ENCODE measurements at places on chromosomes 2 and 18. TPM values are rescaled to one million over a fixed set of nuclear protein-coding genes. Genes with fewer than 3 reads are reported as not detected.

UGT1A8 gene
- not detected for total RNA-seq

SLC20A1 gene
- total RNA-seq, result 13.3 TPM

UGT1A4 gene
- total RNA-seq, result 0.39 TPM

SCG2 gene
- total RNA-seq, result 0.33 TPM

LRRTM4 gene
- total RNA-seq, result not detected

PAIP2B gene
- total RNA-seq, result 0.98 TPM

DQX1 gene
- total RNA-seq, result 0.39 TPM

KCNG3 gene
- total RNA-seq, result not detected

ZNF892 gene
- total RNA-seq, result 20.7 TPM

ACP1 gene
- 141 TPM for total RNA-seq

PELI1 gene
- 5.5 TPM for total RNA-seq

SLC38A11 gene
- total RNA-seq, result 0.39 TPM

ERICH2 gene
- not detected for total RNA-seq

SRD5A2 gene
- not detected for total RNA-seq

GPR17 gene
- total RNA-seq, result not detected

RPRM gene
- not detected for total RNA-seq

CAD gene
- 46.3 TPM for total RNA-seq

AOX1 gene
- 3.5 TPM for total RNA-seq

ARHGAP15 gene
- not detected for total RNA-seq

NCKAP1 gene
- 112 TPM for total RNA-seq

FRZB gene
- not detected for total RNA-seq

COL4A4 gene
- total RNA-seq, result 5.3 TPM

TBR1 gene
- not detected for total RNA-seq

KIF1A gene
- total RNA-seq, result under 0.01 TPM

NYAP2 gene
- not detected for total RNA-seq

SOX11 gene
- total RNA-seq, result 5.9 TPM

FAM136A gene
- 21.5 TPM for total RNA-seq

ADGRF3 gene
- 0.54 TPM for total RNA-seq

CROCC2 gene
- not detected for total RNA-seq

PDE11A gene
- total RNA-seq, result under 0.01 TPM

KIAA2012 gene
- under 0.01 TPM for total RNA-seq

SLC5A7 gene
- not detected for total RNA-seq

GLB1L gene
- 33.0 TPM for total RNA-seq

DTNA gene
- 0.39 TPM for total RNA-seq

LIMS4 gene
- 4.0 TPM for total RNA-seq

HOXD13 gene
- not detected for total RNA-seq

DLGAP1 gene
- not detected for total RNA-seq

LYG2 gene
- total RNA-seq, result not detected

IL1RL1 gene
- not detected for total RNA-seq

AGXT gene
- not detected for total RNA-seq

STPG4 gene
- 1.2 TPM for total RNA-seq

TLK1 gene
- 15.0 TPM for total RNA-seq

SCYGR4 gene
- not detected for total RNA-seq

FLACC1 gene
- 0.54 TPM for total RNA-seq

CFC1 gene
- total RNA-seq, result not detected

MAPK4 gene
- total RNA-seq, result 7.5 TPM

SGPP2 gene
- not detected for total RNA-seq

CYP26B1 gene
- total RNA-seq, result 85.6 TPM

VWA3B gene
- total RNA-seq, result 0.11 TPM

PSMA8 gene
- total RNA-seq, result not detected

POTEC gene
- total RNA-seq, result not detected

SCRN3 gene
- 17.8 TPM for total RNA-seq

SERPINE2 gene
- 32.2 TPM for total RNA-seq
